GM12878 (cell line): ENCODE measurements at places on chromosomes 4 and X.

- DNase-seq: peak; percentile 89
Observed at GRCh38 chrX:39859991-39860861, 237.5 kb downstream of the BCOR start.

GRCh38 chr4:54566608-54567007 lies 91.1 kb upstream of the KIT start:
- no peak for DNase-seq

- no peak for DNase-seq
Observed at GRCh38 chr4:123110147-123110546, 187.8 kb upstream of the NUDT6 start.

- DNase-seq: no peak
Observed at GRCh38 chrX:31366041-31366440, 294.2 kb upstream of the FTHL17 start.

GRCh38 chrX:132539611-132540010 lies 50.8 kb upstream of the MBNL3 start:
- no peak for DNase-seq

GRCh38 chrX:1767026-1767425 lies 152.2 kb downstream of the ASMT start:
- no peak for DNase-seq
